ENCODE measurements at places on chromosomes 4 and X.
A peak's percentile ranks its signal among the peaks of the same experiment; 100 is the strongest.

GRCh38 chr4:608236-608635 lies 17.1 kb upstream of the PDE6B start:
- DNase-seq = no peak

GRCh38 chr4:183852910-183853547 lies 52.1 kb upstream of the STOX2 start:
- peak; percentile 76 for DNase-seq

DNA sequence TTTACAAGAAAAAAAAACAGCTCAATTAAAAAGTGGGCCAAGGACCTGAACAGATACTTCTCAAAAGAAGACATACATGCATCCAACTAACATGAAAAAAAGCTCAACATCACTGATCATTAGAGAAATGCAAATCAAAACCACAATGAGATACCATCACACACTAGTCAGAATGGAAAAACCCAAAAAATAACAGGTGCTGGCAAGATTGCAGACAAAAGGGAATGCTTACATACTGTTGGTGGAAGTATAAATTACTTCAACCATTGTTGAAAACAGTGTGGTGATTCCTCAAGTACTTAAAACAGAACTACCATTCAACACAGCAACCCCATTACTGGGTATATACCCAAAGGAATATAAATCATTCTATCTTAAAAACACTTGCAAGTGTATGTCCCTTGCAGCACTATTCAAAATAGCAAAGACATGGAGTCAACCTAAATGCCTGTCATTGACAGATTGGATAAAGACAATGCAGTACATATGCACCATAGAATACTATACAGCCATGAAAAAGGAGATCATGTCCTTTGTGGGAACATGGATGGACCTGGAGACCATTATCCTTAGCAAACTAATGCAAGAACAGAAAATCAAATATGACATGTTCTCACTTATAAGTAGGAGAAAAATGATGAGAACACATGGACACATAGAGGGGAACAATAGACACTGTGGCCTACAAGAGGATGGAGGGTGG lies 97.6 kb downstream of the RAB28 start:
- DNase-seq = peak; percentile 46

DNA sequence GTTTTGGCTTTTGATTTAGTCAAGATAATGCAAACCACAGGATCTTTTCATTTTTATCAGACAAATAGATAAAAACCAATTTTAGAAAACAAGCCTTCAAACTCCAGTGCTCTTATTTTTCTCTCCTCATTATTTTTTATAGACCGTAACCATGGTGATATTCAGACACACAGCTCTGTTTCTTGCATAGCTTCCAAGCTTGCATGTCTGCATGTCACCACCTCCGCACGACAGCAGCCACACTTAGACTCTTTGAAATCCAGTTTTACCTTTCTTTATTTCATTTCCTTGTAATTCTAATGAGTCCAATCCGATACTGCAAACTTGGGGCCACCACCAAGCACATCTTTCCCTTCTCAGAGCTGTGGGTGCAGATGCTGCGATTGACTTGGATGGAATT lies 94.3 kb upstream of the GPM6A start:
- no peak for DNase-seq

DNA sequence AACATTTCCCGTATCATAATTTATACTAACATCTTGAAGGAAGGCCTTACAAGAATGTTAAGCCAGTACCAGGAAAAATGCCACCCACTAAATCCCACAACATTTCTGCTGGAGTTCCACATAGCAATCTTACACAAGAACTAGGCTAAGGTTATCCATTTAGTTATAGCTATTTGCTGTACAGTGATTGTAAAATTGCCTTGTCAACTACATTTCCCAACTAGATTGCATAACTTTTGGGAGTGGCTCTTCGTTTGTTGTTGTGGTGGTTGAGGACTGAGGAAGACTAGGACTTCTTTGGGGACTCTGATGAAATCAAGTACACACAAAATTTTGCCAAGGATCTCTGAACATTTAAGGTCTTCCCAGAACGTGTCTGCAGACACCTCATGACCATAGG lies 8.0 kb downstream of the IBSP start:
- no peak for DNase-seq

- no peak for DNase-seq
Measured at GRCh38 chr4:143292858-143293257, 43.8 kb upstream of the GAB1 start.

- no peak for DNase-seq
Measured at GRCh38 chr4:3749081-3749480, 17.1 kb upstream of the ADRA2C start.

- peak; percentile 52 for DNase-seq
Measured at GRCh38 chr4:74738464-74739143, 55.7 kb downstream of the BTC start.

GRCh38 chr4:73533515-73534422 lies 52.2 kb downstream of the AFM start:
- DNase-seq = no peak

DNA sequence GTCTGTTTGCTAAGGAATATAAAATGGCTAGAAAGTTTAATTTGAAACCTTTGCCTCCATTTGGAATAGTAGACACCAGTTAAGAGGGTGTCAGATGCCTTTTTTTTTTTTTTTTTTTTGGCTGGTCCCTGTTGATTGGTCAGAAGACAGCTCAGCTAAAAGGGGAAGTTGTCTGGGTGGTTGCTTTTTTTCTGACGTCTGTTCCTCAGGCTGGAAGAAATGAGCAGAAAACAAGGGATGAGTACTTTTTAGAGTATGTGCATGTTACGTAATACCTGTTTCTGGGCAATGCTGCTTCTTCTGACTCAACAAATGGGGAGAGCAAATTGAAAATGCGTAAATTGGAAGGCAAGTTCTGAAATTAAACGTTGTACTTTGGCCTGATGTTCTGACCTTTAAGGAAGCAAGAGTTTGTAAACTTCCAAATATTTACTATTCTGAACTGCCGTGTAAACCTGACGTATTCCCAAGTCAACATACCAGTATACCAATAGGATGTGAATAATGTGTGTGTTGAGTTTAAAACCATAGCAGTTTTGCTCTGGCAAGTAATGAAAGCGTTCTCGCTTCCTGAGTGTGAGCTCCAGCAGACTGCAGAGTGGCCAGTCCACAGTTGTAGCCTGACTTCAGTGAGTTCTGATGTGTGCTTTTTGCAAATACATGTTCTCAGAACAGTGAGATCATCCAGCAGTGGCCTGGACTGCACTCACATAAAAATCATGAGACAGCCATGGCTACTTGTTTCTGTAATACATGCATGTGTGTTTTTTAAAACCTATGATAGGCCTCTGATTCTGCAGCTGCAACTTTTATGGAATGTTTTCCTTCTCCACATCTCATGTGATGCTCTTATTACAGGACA lies 1.7 kb downstream of the SAT1 start:
- DNase-seq = peak; percentile 81

GRCh38 chrX:136200466-136200865 lies 50.7 kb downstream of the MAP7D3 start:
- DNase-seq = peak; percentile 11

DNA sequence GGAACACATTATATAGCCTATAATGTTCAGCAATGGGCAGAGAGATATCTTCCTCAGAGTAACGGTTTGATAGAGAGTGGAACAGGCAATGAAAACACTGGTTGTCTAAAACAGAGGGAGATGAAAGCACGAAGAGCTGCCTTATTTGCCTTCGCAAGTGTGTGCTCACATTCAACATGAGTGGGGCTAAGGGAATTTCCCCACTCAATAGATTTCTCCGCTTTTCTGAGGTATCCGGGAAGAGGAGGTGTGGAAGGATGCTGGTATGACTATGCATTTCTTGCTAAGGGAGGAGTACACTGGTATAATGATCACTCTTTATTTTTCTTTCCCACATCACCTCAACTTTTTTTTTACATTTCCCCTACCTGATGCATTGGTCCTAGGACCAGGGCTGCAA lies 7.8 kb upstream of the GPR82 start:
- no peak for DNase-seq

DNA sequence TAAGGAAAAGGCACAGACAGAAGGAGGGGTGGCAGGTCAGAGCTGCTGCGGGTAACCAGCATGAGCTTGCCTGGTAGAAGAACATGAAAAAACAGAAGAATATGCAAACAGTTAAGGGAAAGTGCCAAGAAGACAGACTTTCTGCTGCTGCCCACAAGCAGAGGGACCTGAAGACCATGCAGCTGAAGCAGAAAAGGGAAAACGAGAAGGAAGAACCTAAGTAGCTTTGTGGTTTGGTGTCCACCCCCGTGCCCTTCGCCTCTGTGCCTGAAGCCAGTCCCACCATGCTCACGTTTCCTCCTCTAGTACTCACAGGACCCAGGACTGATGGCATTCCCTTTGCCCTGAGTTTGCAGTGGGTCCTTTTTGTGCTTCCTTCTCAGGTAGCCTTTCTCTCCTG lies 62.8 kb downstream of the UBA6 start:
- DNase-seq = no peak

GRCh38 chr4:158729716-158730559 lies 6.7 kb upstream of the PPID start:
- peak; percentile 45 for DNase-seq

DNA sequence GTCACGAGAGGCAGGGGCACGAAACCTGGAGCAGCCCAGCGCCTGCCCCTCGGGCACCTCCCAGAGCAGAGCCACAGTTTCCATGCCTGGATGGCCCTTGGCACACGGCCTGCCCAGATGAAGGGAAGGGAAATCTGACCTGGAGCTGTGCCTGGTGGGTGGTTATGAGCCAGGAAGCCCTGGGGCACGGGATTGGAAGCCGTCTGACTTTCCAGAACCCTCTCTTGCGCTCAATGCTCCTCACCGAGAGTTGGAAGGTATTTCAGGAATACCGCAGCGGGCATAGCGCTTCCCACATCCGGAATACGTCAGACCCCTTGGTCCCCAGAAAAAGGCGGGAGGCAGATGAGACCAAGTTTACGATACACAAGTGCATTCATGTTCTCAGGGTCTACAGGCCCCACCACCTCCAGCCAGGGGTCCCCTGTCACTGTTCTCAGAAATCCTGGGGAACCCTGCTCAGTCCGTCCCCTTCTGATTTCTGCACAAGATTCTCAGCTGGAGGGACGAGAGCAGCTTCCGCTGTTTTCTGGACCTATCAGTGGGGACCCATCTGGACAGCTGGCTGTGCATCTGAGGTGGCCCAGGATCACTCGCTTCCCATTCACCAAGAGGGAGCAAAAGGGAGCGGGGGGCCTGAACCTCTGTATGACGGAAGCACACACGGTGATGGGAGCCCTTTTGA lies 172.9 kb downstream of the AFAP1 start:
- DNase-seq = no peak

GRCh38 chr4:109113521-109113920 lies 188.9 kb downstream of the COL25A1 start:
- DNase-seq = no peak

GRCh38 chrX:69033936-69034335 lies 131.3 kb downstream of the PJA1 start:
- DNase-seq = peak; percentile 6

- no peak for DNase-seq
Measured at GRCh38 chr4:113293674-113294073, 244.2 kb downstream of the ANK2 start.

- DNase-seq = peak; percentile 9
Measured at GRCh38 chrX:112851806-112852205, 11.2 kb upstream of the AMOT start.

GRCh38 chr4:158781963-158782362 lies 13.1 kb downstream of the FNIP2 start:
- no peak for DNase-seq

DNA sequence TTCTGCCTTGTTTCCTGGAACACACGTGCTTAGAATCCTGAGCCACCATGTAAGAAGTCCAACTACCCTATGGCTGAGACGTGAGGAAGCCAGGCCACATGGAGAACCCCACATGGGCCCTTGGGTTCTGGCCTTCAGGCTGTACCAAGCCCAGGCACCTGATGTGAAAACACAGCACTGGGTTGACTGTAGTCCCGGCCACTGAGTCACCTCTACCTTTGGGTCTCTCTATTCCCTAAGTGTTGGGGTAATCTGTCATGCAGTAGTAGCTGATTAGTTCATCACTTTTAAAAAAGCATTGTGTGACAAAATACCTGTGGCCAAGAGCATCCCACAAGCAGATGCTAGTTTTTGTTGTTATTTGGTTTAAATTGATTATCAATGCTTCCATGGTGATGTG lies 24.3 kb downstream of the CFAP97 start:
- no peak for DNase-seq
